Adipocyte (in vitro differentiated cells): ENCODE measurements at places on chromosomes 1 and 21.

DNA sequence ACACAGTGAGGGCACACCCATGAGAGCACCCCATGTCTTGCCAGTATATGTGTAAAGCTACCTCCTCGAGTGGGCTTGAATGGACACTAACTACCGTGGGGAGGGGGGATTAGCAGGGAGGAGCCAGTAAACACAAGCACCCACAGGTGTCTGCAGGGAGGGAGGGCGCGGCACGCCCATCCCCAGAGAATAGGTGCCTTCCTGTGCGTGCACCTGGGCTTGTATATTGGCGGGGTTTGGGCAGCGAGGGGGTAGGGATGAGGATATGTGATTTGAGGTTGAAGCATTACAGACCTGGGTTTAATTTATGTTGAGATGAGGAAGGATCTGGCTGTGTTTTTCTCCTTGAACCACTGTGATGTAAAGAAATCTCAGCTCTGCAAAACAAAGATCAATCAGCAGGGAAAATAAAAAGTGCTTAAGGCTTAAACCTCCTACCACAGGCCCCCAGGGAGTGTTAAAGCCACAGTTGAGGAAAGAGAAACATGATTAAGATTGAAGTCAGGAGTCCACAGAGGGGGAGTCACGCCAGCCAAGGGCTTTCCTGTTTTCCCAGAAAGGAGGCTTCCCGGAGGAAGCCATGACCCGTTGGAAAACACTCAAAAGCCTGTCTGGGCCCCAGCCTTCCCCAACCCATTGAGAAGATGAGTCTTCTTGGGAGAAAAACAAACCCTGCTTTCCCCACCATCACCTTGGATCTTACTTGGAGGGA lies 80.0 kb downstream of the CAMK2N1 start:
- peak; percentile 11 for DNase-seq

- DNase-seq = no peak
Observed at GRCh38 chr1:160954158-160955104, at the start of gene ITLN2. Gene ITLN2 (minus strand): TSS chr1:160954809. CDS start chr1:160954741, 68 bp downstream.

DNA sequence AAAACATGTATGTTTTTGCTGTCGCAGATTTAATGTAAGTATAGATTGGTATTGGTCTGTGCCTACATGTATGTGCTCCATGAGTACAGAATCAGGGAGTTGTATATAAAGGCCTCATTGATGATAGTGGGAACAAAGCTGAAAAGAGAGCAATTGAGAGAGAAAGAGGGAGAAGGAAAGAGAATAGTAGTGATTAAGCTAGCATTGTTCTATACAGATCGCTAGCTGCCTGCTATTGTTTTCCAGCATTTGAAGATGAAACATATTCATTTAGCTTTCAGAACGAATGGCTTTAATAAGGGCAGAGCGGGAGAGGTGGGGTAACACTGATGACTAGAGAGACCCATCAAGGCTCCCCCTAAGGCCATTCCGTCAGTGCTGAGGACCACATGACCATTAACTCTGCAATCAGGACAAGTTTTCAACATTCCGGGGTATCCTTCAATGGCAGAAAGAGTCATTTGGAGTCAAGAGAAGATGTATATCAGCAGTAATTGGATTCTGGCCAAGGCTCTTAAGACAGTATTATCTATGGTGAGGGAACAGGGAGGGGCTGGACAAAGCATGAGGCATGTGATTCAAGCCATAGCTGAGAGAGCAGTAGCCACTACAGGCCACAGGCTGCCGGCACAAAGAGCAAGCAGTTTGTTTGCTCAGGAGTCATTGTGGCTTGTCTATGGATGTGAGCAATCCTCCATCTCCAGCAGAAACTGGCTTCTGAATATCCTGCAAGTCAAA lies 176.5 kb downstream of the PBX1 start:
- DNase-seq = peak; percentile 30

- DNase-seq = peak; percentile 24
Observed at GRCh38 chr1:87426463-87427249, 98.0 kb downstream of the LMO4 start.

DNA sequence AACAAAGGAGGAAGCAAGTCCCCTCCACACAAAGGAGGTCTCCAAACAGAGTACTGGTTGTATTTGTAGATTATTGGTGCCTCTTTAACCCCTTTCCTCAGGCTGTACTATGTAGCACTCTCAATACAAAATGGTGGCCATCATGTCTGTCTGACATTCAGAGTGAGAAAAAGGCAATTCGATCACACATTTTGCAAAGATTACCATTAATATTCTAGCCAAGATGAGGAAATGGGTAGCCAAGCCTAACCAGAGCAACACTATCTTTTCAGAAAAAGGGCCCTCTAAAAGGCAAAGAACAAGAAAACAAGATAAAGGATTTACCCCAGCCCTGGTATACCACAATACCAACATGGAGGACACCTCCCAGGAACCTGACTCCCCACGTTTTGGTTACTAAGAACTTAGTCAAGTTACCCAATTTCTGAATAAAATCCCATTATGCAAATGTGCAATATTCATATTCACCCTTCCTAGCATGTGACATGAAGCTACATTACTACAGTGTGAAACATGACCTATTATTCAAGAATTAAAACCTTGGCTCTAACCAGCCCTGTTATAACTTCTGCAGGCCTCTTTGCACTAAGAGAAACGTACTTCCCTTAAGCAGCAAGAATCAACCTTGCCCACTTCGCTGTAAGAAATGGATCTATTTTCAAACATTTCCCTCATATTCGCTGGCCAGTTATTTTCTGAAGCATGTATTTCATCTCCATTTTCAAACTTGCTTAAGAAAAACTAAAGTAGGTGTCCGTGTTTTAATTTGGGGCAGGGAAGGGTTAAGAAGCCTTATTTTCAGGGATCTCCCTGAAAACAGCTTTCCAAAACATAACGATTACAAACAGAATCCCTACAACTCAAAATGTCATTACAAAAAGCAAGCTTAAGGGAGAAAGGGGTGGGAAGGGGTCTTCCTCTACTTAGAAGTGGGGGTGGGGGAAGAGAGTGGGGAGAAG lies 2.1 kb downstream of the KDM5B start:
- DNase-seq = peak; percentile 41

- DNase-seq = no peak
Observed at GRCh38 chr1:243957141-243957540, 93.9 kb upstream of the ZBTB18 start.

DNA sequence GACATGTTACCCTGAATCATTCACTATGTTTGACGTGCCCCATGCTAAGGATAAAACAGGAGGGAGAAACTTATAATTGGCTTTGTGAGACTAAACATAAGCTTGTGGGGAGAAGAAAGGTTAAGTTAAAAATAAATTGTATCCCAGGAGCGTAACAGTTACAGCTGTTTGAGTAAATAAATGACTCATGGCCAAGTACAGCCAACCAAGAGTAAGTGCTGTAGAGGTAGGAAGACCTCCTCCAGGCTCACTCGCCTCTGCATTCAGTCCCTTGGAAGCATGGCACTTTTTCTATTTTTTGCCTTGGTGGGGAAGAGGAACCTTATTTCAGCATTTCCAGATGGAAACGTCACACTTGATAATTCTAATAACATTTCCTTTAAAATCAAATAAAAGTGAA lies 116.5 kb downstream of the ZP4 start:
- DNase-seq = no peak

- no peak for DNase-seq
Observed at GRCh38 chr1:232306269-232306961, 323.5 kb downstream of the SIPA1L2 start.

- no peak for DNase-seq
Observed at GRCh38 chr1:145988773-145989172, 7.6 kb downstream of the TXNIP start.

DNA sequence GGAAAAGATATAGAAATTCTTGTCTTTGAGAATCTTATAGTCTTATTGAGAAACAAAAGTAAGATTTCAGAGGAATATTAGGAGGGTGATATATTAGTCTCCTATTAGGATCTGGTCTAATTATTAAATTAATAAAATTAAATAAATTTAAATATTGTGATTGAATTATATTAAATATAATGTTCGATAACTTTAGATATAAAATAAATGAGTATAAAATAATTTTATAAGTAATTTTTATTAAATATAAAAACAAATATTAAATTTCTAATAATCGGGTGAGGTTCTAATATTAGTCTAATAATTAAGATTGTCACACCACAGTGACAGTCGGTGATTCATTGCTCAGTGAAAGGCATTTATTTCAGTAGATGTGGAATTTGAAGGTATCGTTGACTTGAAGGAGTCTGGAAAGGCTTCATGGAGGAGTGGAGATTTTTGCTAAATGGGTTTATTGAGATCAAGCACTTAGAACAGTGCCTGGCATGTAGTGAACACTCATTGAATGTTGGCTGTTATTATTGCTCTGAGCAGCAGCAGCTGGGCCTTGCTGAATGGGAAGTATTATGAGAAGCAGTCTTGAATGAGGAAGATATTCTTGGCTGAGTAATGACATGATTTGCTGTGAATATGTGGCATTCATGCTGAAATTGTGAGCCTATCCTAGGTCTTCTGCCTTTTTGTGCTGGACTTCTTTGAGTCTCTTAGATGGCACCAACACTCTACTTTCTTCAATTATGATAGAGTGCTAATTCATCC lies 74.6 kb downstream of the USP25 start:
- no peak for DNase-seq

DNA sequence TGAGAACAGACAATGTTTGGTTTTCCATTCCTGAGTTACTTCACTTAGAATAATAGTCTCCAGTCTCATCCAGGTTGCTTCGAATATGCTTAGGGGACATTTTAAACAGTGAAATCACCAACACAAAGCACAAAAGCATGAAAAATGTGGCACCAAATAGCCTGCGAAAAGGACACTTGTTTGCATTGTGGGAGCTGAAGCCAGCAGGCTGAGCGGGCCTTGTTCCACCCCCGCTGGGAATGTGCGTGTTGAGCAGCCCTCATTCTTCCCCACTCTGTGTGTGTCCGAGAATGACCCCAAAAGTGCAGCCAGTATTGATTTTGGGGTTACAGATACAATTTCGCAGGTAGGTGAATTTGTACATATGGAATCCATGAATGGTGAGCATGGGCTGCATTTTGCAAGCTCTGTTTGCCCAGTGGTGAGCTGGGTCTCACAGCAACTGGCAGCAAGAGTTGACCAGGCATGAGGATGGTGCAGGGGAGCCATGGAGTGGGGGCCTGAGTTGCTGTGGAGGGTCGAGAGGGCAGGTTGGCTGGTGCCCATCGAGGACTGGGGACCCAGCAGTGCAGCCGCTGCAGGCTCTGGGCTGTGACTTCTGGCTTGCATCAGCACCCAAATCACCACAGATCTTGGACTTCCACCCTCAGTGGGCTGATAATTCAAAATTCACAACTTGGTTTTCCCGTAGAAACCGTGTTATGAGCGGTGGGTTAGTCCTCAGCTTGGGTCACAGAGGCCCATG lies 29.4 kb downstream of the NENF start:
- no peak for DNase-seq

GRCh38 chr21:29258626-29259338 lies 39.9 kb upstream of the BACH1 start:
- DNase-seq = peak; percentile 84

- DNase-seq = no peak
Observed at GRCh38 chr21:38951095-38951730, 145.5 kb downstream of the ETS2 start.

DNA sequence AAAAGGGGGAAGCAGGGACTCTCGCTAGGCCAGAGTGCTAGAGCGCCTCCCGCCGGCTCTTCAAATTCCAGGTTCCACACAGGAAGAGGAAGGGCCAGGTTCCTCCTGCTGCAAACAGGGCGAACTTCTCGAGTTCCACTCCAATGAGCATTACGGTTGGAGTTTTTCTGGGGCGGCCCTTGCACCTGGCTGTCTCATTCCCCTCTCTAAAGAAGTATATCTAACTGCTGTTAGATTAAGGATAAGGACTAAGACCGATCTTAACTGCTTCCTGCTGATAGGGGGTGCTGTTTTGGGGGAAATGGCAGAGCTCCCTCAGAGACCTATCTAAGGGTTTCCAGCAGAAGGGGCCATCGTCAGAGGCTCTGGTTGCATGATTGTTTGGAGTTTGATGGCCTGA lies 138.0 kb downstream of the RABGAP1L start:
- DNase-seq = no peak

DNA sequence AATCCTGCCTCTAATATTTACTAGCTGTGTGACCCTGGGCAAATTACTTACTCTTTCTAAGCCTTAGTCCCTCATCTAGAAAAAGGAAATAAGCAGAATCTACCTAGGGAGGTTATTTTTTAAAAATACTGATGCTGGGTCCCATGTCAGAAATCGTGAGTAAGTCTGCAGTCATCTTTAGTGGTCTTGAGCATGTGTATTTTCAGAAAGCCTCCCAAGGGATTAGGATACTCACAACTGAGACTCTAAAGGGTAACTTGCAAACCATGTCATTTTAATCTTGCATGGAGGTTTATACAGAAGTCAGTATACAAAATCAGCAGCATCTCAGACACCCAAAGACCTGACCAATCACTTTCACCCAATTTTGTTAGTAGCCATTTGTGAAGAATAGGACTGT lies 43.2 kb downstream of the DSTYK start:
- DNase-seq = no peak

DNA sequence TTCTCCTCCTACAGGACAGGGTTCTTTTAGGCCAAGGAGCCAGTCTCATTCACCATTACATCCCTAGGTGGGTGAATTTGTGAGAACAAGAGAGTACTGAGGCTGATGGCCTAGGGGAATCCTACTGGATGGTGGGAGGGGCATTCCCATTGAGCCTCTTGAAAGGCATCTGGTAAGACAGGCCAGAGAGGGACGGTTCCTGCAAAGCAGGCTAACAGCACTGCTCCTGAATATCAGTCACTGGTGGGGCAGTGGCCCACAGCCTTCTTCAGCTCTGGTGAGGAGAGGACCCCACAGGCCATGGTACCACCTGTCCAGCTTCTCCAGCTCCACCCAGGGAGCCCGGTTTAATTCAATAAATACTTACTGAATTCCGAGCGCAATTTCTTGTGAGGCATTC lies 125.9 kb upstream of the EDN2 start:
- DNase-seq = no peak

- no peak for DNase-seq
Observed at GRCh38 chr1:70627910-70628309, 216.8 kb downstream of the CTH start.

GRCh38 chr1:145983960-145984830 lies 12.2 kb downstream of the TXNIP start:
- no peak for DNase-seq

DNA sequence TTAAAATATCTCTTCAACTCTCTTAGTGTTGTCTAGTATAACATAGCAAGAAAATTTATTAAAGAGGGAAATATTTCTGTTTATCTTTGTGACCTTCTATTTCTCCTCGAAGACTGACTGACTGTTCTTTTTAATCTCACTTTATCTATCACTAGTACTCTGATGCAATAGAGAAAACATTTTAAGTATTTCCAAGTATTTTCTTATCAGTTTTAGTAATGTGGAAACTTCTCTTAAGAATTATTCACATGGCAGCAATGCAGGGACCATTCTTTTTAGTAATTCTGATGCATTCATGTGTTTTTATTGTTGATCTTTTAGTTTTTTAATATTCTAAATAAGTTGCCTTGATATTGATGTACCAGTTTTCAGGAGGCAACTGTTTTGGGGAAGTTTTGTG lies 115.7 kb downstream of the NEK7 start:
- peak; percentile 49 for DNase-seq

- peak; percentile 62 for DNase-seq
Observed at GRCh38 chr1:110083061-110083865, 12.8 kb upstream of the ALX3 start.
